ENCODE measurements at places on chromosomes 4 and X.

- no peak for DNase-seq
Measured at GRCh38 chr4:183295711-183296110, 24.4 kb downstream of the CLDN22 start.

DNA sequence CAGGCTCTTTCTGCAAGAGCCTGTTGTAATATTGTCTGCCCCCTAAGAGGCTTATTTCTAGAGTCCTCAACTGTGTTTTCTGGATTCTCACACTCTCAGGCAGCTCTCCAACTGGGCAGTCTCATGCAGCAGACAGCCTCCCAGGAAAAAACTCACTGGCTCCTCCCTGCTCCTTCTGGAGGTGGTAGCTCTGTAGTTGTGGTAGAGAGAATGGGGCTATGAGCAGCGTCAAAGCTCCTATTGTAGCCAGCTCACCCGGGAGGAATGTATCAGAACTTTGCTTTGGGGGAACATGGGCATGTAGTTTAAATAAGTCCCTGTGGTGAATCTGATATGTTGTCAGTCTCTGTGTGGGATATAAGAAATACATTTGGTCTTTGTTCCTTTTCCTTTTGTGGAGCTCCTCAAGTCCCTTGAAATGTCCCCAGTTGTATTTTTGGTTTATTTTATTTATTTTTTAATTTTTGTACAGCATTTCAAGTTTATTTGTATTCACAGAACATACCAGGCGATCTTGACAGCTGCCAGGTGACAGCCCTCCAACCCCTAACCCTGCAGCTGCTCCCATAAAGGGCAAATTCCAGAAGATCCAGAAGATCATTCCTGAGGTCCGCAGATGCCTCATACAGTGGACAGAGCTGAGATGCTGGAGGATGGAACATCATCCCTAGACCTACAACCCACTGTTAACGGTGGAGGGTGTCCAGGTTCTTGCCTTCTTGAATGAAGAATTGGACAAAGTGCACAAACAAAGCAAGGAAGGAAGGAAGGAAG lies 45.7 kb downstream of the TRIM61 start:
- DNase-seq = no peak

DNA sequence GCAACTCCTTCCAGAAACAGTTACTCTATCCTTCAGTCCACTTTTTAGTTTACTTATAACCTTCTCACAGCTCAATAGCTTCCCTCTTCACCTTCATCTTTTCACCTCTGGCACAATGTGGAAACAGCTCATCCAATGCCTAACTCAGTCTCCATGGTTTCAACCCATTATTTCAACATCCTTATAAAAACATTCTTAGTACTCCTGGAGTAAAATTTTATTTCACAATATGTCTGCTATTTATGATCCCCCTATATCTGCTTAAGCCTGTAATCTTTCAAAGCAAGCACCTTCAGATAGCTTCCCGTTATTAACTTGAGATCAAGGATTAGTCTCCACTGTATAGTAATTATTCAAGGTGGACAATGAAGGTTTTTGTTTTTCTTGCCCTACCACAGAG lies 156.3 kb downstream of the GASK1B start:
- no peak for DNase-seq

DNA sequence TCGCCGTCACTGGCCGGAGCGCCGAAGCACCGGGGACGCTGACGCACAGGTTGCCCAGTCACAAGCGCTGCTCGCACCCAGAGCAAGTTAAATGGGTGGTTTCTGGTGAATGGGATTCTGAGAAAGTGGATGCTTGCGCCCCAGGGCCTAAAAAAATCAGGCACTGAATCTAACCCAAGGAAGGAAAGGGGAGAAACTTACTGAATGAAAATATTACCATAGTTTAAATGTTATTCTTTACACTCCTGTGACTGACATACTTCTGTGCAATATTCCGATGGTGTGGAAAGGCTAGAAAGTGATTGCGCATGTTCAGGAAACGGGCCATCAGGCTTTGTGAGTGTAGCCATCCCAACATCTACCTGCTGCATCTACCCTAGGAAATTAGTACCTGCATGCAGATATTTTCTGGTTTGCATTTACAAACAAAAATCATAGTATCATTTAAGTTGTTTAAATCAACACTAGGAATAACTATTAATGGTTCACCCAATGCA lies 838 bp upstream of the ABCG2 start:
- DNase-seq = no peak

DNA sequence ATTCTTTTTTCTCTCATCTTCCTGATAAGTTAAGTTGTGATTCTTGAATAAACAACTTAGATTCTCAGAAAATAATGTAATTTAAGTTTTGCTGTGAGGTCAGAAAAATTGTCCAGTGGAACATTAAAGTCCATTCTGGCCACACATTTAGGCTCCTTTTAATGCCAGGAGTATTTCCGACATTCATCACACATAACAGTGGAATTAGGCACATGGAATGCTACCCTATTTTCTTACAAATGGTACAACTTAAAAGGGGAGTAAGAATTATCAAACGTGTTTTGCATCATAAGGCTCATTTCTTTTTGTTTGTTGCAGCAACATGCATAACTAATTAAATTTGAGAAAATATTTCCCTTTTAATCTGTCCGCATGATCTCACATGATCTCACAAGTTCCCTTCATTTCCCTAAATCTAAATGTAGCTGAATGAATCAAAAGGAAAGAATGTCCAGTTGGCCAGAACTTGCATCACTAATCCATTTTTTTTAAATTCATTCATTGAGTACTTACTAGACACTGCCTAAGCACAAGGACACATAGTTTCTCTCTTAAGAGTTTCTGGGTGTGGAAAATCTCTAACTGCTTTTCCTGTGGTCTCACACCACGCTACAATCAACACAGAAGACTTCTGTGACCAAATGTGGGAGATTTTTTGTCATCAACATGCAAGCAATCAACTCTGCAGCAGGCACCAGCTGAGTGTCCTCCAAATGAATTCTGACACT lies 22.0 kb downstream of the SPARCL1 start:
- no peak for DNase-seq

DNA sequence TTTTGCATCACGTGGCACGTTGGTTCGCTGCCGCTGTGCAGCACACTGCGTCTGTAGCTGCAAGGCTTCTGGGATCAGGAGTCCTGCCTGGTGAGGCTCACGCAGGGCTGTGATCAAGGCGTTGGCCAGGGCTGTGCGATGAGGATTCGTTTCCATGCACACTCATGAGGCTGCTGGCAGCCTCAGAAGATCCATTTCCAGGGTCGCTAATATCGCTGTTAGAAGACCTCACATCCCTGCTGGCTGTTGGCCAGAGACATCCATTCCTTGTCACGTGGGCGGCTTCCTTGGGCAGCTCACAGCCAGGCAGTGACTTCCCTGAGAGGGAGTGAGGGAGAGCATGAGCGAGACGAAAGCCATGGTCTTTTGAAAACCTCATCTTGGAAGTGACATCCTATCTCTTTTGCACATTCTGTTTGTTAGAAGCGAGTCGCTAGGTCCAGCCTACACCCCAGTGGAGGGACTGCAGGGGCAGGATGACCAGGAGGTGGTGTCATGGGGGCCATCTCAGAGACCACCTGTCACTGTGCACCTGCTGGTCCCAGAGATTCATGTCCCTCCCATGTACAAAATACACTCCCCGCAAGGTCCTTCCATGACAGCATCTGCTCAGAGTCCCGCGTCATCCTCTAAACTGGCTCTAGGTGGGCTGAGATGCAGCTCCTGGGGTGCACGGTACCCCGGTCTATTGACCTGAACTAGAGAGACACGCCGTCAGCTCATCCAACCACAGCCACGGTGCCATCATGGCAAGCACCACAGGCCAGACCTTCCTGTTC lies 12.2 kb downstream of the RGS12 start:
- DNase-seq = no peak

DNA sequence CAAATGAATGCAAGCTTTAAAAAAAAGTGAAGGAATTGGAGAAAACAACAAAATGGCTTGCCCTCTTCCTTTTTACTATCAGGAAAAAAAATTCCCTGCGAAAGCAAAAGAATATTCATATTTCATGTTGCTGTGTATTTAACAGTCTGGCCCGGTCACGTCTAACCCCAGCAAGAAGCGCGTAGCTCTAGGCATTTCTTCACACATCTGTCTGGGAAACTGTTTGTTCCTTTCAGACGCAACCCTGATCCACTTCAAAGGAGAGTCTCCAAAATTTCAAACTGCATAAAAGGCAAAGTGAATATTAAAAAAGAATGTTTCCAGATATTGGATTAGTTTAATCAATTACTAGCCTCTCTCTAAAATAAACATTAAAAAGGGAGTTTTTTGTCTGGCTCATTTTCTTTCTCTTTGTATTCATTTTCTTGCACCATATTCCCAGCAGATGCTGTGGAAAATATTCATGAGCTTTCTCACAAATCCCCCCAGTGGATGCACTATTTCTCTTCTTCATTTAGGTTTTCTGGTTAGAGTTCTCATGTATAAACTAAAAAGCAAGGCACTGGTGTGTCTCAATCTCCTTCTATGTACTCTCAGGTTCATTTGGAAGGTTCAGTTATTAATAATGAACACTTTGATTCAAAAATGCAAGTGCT lies 145.3 kb downstream of the MID1 start:
- DNase-seq = no peak

DNA sequence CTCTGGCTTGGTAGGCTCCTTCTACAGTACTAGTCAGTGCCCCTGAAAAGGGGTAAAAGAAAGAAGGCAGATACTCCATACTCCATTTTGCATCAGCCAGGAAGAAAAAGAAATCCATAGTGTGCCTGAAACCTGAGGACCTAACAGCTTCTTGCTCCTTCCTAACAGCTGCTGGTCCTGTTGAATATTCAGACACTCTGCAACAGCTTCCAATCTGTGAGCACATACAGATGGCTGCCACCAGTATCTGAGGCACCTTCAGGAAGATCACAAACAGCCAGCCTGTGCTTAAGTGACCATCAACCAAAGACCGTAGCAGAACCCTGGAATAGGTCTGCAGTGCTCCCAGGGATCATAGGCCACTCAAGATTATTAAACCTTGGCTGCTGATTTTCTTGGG lies 4.3 kb downstream of the GIMD1 start:
- DNase-seq = no peak

DNA sequence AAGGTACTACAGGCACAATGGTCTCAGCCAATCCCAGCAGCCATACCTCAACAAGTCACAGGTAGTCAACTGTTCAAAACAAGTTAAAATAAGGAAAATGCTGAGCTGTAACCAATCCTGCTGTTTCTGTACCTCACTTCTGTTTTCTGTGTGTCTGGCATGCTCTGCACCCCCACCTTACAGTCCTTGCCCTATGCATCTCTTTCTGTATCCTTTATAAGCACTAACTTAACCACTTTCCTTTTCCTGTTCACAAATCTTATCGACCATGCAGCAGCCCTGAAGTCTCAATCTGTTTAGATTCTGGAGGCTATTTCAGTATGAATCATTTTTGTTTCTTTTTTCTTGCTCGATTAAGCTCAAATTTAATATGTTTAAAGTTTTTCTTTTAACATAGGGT lies 12.5 kb upstream of the FAM13A start:
- no peak for DNase-seq

DNA sequence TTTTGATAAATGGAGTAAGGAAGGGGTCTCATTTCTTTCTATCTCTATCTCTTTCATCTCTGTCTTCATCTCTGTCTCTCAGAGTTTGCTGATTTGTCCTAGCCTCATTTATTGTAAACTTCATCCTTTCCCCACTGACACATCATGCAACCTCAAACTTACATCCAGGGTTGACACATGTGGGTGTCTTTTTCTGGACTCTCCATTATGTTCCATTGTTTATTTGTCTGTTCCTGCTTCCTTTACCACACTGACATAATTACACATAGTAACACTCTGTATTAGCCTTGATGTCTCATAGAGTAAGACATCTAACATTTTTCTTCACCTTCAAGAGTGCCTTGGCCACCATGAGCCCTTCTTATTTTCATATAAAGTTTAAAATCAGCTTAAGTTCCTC lies 8.1 kb upstream of the SRD5A3 start:
- no peak for DNase-seq

GRCh38 chr4:21768349-21769310 lies 179.9 kb downstream of the KCNIP4 start:
- peak; percentile 47 for DNase-seq

GRCh38 chr4:185318679-185319078 lies 77.0 kb downstream of the LRP2BP start:
- no peak for DNase-seq

GRCh38 chrX:20515841-20516461 lies 249.2 kb upstream of the RPS6KA3 start:
- peak; percentile 26 for DNase-seq

GRCh38 chr4:2848449-2848848 lies 4.8 kb downstream of the ADD1 start:
- DNase-seq = no peak

GRCh38 chr4:114280645-114281044 lies 301.2 kb upstream of the ARSJ start:
- no peak for DNase-seq

DNA sequence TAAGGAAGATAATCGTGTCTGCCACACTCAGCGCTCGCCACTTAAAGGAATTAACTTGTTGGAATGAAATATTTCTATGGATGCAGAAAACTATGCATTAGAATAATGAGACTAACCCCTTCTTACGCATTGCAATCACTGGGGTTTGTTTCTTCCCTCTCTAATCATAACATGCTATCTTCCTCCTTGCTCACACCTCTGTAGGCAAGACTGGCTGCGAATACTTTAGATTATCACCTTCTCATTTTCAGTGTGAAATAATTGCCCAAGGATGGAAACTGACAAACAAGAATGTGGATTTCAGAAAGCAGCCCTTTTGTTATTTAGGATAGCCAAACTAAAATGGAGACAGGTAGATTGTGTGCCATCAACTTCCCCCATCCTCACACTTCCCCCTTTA lies 349.4 kb downstream of the MID1IP1 start:
- no peak for DNase-seq

DNA sequence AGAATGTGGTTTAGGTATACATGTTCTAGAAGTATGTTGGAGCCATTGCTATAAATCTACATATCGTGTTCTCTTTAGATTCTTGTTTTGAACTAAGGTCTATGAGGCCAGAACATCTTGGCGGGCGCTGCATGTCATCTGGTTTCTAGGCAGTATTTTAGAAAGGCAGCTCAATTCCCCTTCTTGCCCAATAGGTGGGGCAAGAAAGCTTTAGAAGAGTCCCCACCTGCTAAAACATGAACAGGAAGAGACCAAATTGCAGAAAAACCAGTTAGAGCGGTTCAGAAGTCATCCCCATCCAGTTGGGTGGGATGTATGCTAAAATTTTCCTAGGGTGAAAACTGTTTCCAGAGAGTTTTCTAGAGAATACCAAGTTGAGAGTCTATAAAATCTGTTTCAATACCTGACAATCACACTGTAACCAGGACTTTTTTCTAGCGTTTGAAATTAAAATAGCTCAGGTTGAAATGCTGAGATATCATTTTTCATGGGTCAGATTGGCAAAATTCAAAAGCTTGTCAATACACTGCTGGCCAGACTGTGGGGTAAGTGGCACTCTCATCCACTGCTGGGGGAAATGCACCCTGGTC lies 17.5 kb upstream of the SH3KBP1 start:
- DNase-seq = peak; percentile 15

- DNase-seq = no peak
Measured at GRCh38 chrX:13432414-13433297, 112.8 kb upstream of the ATXN3L start.

- DNase-seq = no peak
Measured at GRCh38 chr4:184795214-184795844, 30.4 kb downstream of the ACSL1 start.

GRCh38 chrX:142149919-142150318 lies 55.2 kb downstream of the MAGEC2 start:
- DNase-seq = no peak

GRCh38 chr4:150130933-150131332 lies 52.7 kb downstream of the DCLK2 start:
- no peak for DNase-seq

- DNase-seq = no peak
Measured at GRCh38 chr4:127179256-127180087, 453.3 kb upstream of the INTU start.

GRCh38 chr4:138835832-138836533 lies 179.6 kb upstream of the NOCT start:
- DNase-seq = no peak

Measured in activated CD4-positive, alpha-beta T cell treated with anti-CD3 and anti-CD28 coated beads, Interleukin-2, amount 10 ng/mL, durations not matched to agents 7 days and 5 days (primary cell).